T-cell (primary cell): ENCODE measurements at places on chromosomes 7 and 10.

DNA sequence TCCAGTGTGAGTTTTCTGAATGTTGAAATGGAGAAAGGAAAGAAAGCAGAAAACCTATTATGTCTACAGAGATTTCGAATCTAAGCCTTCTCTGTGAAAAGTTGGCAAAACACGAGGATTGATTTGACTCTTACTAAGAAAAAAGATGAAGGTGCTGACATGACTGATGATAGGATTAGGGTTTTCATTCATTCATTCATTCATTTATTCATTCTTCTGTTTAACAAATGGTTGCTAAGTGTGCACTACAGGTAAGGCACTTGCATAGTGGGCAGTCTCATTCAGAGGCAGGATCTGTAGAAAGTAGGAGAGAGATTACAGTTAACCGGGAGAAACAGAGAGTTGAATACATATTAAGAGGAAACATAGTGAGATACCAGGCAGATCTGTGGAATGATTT lies 137.1 kb downstream of the ZNF365 start:
- DNase-seq = no peak

- DNase-seq = no peak
Observed at GRCh38 chr7:151692721-151693120, 173.0 kb upstream of the RHEB start.

GRCh38 chr7:139842401-139843210 lies 13.5 kb downstream of the TBXAS1 start:
- no peak for DNase-seq

- DNase-seq = no peak
Observed at GRCh38 chr7:140653319-140654108, 12.9 kb upstream of the DENND2A start.

DNA sequence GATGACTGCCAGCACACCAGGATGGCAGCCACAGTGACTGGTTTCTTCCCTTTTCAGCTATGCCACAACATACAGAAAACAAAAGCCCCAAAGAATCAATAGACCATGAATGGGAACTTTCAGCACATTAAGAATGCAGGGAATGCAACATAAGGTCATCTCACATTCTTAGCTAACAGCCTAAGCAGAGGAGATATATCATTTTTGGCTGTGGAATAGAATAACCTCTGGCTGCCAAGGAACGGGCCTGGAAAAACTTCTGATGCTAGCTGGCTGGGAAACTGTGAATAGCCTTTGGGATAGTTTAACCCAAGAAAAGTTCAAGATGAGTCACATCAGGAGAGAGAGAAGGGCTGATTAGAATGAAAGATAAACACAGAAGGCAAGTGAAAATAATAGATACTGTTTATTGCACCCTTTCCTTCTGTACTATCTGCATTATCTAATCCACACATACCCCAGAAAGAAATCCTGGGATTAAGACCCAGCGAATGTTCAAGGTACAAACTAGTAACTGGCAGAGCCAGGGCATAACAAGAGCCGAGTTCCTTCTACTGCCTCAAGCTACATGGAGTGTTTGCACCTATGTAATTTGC lies 169.2 kb downstream of the SEMA3A start:
- DNase-seq = no peak

GRCh38 chr7:120547605-120548004 lies 274.6 kb downstream of the KCND2 start:
- DNase-seq = no peak

DNA sequence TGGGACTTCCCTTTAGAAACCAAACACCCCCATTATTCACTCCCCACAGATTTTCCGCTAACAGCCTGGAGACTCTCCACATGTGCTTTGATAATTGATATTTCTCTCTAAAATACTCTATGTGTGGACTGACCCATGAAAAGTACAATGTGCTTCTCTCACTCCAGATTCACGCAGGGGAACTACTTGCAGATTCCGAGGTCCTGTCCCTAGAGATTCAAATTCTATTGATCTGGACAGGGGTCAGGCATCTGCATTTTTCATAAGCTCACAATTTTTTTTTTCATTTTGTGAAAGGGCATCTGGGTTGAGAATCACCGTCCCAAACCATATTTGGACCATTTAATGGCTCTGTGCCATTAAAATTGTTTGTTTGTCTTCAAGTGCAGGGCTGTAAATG lies 98.7 kb downstream of the CALCR start:
- no peak for DNase-seq

DNA sequence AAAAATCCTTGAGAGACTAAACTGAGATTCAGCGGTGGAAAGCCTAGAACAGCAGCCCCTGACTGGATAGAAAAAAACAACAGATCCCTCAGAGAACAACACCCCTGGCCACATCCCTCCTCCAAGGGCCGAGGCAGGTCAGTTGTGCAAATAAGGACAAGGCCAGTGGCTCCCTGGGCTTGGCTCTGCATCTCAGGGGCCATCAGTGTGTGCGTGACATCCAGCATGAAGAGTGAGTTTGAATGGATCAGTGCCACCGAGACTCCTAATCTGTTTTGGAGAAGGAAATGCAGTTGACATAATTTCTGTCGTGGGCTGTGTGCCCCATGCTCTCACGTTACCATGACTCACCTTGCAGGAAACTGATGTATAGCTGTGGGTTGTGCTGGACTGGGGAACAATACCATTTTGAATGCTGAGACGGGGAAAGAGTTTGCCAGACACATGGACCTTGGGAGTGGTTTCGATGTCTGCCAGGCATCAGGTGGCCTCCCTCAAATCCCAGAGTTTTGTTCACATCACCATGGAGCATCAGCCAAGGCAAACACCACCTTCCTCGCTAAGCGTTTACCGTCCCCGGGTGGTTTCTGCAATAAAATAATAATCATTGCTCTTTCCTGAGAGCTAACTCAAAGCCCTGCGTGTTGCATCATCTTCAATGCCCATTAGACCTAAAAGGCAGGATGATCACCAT lies 153.2 kb upstream of the FZD8 start:
- DNase-seq = no peak

DNA sequence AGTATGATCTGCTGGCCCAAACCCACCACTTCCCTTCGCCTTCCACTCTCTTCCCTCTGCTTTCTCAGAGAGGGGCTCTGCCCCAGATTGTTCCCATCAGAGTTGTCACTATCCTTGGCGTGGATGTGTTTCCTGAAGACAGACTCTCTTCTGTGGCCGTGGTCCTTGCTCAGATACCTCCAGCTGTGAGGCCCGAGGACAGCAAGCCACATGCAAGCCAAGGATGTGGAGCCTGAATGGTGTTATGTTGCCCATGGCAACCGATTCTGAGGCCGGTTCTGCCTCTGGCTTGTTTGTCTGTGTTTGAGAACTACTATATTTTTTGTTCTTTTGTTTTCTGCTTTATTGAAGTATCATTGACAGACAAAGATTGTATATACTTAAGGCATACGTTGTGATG lies 247.4 kb upstream of the PODXL start:
- DNase-seq = no peak

DNA sequence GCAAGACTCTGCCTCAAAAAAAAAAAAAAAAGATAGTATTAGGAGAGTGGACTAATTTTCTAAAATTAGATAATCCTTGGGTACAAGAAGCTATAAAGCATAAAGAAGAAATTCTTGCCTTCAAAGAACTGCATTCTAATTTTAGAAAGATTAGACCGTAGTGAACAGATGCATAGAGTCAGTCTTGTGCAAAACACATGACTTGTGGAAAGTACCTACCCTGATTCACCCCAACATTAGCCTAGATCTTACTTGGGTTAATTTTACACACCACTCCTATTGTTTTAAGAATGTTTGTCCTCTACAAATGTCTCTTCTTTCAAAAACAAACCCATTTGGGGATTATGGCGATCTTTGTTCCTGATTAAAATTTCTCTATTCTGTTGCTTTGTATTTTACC lies 38.9 kb upstream of the SP8 start:
- DNase-seq = no peak

- no peak for DNase-seq
Observed at GRCh38 chr7:18960725-18961124, 156.7 kb downstream of the TWIST1 start.

DNA sequence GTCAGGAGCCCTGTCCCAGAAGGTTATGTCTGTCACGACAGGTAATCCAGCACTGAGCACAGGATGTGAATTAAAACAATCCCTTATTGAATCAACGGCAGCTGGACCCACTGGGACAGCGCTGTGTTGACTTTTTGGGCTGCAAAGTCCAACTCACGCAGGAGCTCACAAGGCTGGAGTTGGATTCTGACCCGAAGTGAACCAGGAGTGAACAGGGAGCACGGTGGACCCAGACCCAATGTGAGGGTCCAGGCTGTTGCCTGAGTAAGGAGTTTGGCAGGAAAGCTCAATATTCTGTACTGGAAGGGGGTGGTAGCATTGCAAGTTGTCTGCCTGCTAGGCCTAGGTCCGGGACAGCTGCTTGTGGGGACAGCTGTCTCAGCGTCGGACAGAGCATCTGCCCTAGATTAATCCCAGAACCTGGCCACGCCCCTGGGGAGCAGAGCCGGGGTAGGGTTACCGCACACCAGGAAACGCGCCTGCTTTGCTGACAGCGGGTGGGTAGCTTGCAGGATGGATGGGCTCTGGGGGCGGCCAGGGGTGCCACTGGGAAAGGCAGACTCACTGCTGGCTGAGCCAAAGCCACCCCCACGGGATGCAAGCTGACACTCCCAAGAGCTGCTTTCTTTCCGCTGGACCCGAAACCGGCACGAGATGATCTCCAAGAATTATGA lies 24.0 kb downstream of the COL26A1 start:
- DNase-seq = no peak

DNA sequence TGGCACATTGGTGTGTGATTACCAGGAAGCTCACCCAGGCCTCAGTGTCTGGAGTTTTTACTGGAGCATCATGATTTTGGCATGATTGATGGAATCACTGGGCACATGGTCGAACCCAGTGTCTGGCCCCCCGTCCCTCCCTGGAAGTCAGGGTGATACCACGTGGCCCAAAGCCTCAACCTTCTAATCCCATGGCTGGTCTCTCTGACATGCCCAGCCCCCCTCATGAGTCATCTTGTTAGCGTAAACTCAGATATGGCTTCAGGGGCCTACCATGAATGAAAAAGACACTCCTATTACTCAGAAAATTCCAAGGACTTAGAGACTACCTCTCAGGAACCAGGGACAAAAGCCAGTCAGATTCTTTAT lies 109.3 kb downstream of the GRK5 start:
- no peak for DNase-seq

- DNase-seq = no peak
Observed at GRCh38 chr7:112882991-112883390, 92.8 kb upstream of the TMEM168 start.
